ENCODE measurements at places on chromosomes 1 and 21. TPM values are rescaled to one million over a fixed set of nuclear protein-coding genes. Genes with fewer than 3 reads are reported as not detected.

The DTL gene
- 2.0 TPM for total RNA-seq

The TRIM58 gene
- total RNA-seq, result 0.50 TPM

GRCh38 chr21:29194342-29194741 is 63.9 kb downstream of the MAP3K7CL start:
- H3K27ac ChIP-seq, result no peak overlapping the region
- no peak overlapping the region for H3K4me3 ChIP-seq
- no peaks in the 10 kb centered on the region for H3K4me1 ChIP-seq
- DNase-seq, result no peak
- H3K27me3 ChIP-seq, result no peaks in the 10 kb centered on the region

GRCh38 chr1:70431317-70431716 is 20.2 kb downstream of the CTH start:
- H3K4me3 ChIP-seq, result no peak overlapping the region
- no peaks in the 10 kb centered on the region for H3K4me1 ChIP-seq
- no peak overlapping the region for H3K27ac ChIP-seq
- DNase-seq, result no peak
- H3K36me3 ChIP-seq, result peaks cover 3% of the 10 kb centered on the region

DNA sequence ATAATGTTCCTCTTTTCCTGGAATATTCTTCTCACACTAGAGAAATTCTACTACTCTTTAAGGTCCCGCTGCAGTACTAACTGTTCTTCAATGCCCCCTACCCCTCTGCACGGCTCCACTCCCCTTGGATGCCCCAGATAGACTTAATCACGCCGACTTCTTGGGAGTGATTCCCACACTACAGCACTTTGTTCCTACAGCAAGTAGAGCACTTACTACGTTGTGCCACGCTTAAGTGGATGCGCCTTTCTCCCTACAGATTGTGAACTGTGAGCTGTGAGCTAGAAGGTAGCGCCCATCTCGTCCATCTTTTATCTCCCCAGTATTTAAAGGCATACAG is 2.2 kb downstream of the ZNF436 start:
- H3K4me1 ChIP-seq, result peaks cover 31% of the 10 kb centered on the region
- H3K27ac ChIP-seq, result peak overlapping the region; percentile 100
- peak overlapping the region; percentile 86 for H3K4me3 ChIP-seq
- H3K36me3 ChIP-seq, result peaks cover 9% of the 10 kb centered on the region

GRCh38 chr21:18138507-18138906 is 106.1 kb upstream of the CHODL start:
- H3K36me3 ChIP-seq, result no peaks in the 10 kb centered on the region
- DNase-seq, result no peak
- H3K4me1 ChIP-seq, result no peaks in the 10 kb centered on the region

DNA sequence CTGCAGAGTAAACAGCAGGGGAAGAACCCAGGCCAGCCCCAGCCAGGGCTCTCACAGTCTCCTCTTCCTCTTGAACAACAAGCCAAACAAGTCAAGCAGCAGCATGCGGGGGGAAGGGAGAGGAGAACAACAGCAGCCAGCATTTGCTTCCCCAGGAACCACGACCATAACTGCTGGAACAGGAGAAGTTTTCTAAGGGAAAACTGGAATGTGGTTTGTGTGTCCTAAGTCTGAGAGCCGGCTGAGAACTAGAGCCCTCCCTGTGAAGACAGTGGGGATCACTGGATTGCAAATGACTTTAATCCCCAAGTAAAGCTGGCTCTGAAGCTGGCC is 48.2 kb downstream of the COQ8A start:
- H3K36me3 ChIP-seq, result peaks cover 24% of the 10 kb centered on the region
- H3K27me3 ChIP-seq, result no peaks in the 10 kb centered on the region
- H3K4me1 ChIP-seq, result peaks cover 16% of the 10 kb centered on the region

DNA sequence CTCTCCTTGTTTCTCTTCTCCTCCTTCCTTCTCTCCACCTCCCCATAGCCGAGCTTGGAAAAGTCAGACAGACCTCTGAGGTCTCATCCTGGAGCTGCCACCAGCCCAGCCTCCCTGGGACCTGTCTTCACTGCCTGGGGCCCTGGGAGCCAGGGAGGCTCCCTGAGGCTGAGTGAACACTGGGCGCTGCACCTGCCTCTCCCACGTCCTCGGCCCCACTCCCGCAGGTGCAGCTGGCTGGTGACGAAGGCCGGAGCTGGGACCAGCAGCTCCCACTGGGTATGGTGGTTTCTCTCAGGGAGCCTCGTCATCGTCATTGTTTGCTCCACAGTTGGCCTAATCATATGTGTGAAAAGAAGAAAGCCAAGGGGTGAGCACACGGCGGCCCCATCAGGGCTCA is 5.3 kb downstream of the TNFRSF14 start:
- no peak overlapping the region for H3K27ac ChIP-seq
- no peaks in the 10 kb centered on the region for H3K27me3 ChIP-seq
- no peak for DNase-seq
- H3K36me3 ChIP-seq, result no peaks in the 10 kb centered on the region
- peaks cover 15% of the 10 kb centered on the region for H3K4me1 ChIP-seq

The HFM1 gene
- 1.2 TPM for total RNA-seq

DNA sequence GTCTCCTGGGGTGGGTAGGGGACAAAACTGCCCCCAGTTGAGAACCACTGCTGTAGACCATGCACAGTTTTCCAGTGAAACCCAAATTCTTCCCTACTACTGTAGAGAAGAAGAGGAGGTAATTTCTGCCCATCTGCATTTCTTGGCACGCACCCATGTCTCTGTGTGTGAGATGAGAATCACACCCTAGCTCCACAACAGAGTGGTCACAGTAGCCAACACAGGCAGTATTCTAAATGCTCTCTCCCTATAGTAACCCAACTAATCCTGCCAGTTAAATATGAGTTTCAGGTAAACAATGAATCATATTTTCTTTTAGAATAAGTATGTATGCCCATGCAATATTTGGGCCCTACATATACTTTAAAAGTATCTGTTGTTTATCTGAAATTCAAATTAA is 1.2 kb upstream of the CAPN2 start:
- H3K4me1 ChIP-seq, result no peaks in the 10 kb centered on the region
- H3K27me3 ChIP-seq, result no peaks in the 10 kb centered on the region
- no peak overlapping the region for H3K4me3 ChIP-seq
- DNase-seq, result no peak
- no peaks in the 10 kb centered on the region for H3K36me3 ChIP-seq
- H3K27ac ChIP-seq, result no peak overlapping the region

DNA sequence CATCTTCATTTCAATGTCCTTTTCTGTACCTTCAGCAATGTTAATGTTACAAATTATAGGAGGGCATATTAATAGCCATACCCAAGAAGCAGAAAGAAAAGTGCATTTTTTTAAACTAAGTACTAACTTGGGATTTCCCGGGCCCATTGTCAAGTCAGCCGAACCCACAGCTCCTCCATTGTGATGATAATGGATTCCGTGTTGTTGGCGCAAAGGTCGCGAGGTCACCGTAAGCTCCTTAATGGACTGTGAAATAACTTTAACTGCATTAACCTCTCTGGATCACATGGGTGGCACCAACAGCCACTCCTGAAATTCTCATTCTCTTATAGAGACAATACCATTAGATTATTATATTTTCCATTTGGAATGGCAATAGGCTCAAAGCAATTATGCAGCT is 250.6 kb upstream of the RRP15 start:
- H3K4me3 ChIP-seq, result no peak overlapping the region
- no peaks in the 10 kb centered on the region for H3K36me3 ChIP-seq
- no peaks in the 10 kb centered on the region for H3K4me1 ChIP-seq
- H3K27me3 ChIP-seq, result peaks cover 3% of the 10 kb centered on the region

The PTPRU gene
- 53.6 TPM for total RNA-seq

DNA sequence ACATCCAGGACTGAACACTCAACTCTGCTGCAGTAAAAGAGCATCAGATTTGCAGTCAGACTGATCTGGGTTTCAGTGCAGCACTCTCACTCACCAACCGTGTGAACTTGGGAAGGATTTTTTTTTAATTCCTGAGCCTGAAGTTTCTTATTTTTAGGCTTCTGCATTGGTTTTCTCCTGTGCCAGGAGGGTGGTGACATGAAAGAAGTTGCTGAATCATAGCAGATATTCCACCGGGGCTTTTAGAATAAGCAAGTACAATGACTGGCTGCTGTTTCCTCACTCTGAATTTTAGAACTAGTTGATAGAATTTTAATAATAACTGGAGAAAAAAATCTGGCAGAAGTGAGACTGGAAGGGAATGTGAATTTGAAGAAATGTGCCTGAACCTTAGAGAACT is 11.6 kb downstream of the ADAM30 start:
- no peak overlapping the region for H3K4me3 ChIP-seq
- H3K36me3 ChIP-seq, result no peaks in the 10 kb centered on the region
- DNase-seq, result no peak

DNA sequence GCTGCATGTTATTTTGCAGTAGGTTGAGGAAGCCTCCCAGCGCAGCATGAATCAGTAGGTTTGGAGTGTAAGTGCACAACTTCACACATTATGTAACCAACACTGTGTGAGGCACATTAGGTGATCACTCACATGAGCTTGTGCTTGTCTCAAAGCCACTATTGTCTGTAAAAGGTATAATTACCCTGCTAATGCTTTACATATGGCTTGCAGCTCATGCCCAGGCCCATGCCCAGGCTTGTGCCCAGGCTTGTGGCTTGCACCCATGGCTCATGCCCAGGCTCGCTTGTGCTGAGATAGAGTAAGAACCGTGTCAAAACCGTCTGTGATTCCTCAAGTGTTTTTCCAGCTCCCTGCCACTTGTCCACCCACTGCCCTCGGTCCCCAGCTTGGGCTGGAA is 596.3 kb downstream of the LTN1 start:
- H3K4me3 ChIP-seq, result no peak overlapping the region
- no peaks in the 10 kb centered on the region for H3K36me3 ChIP-seq
- H3K27ac ChIP-seq, result no peak overlapping the region
- no peaks in the 10 kb centered on the region for H3K27me3 ChIP-seq

- no peaks in the 10 kb centered on the region for H3K27me3 ChIP-seq
- H3K27ac ChIP-seq, result peak overlapping the region; percentile 68
- no peak overlapping the region for H3K4me3 ChIP-seq
- H3K4me1 ChIP-seq, result peaks cover 22% of the 10 kb centered on the region
- no peak for DNase-seq
These were observed 79.2 kb downstream of the MAN1C1 start for GRCh38 chr1:25695771-25696311.

DNA sequence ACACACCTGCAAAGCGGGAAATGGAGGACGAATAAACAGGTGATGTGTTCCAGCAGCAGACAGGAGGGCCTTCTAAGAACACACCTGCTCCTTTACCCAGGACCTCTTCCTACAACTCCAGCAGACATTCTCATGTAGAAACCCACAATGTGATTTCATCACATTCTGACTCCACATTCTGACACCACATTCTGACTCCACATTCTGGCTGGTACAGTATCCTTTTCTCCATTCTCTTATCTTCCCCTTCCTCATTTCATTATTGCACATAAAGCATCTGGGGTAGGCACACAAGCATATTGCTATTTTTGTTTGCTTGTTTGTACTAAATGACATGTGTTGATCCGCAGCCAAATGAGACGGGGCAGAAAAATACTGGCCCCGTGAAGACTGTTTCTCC is 3.6 kb upstream of the ZNF124 start:
- H3K27me3 ChIP-seq, result no peaks in the 10 kb centered on the region
- H3K4me1 ChIP-seq, result no peaks in the 10 kb centered on the region
- H3K36me3 ChIP-seq, result no peaks in the 10 kb centered on the region
- no peak overlapping the region for H3K27ac ChIP-seq

GRCh38 chr1:199859491-199859933 is 168.0 kb upstream of the NR5A2 start:
- no peak for DNase-seq
- no peaks in the 10 kb centered on the region for H3K4me1 ChIP-seq
- no peak overlapping the region for H3K4me3 ChIP-seq
- no peak overlapping the region for H3K27ac ChIP-seq

GRCh38 chr1:53183095-53183990 is 13.3 kb upstream of the CPT2 start:
- no peak overlapping the region for H3K27ac ChIP-seq
- no peak for DNase-seq
- H3K36me3 ChIP-seq, result no peaks in the 10 kb centered on the region
- no peak overlapping the region for H3K4me3 ChIP-seq
- H3K4me1 ChIP-seq, result peaks cover 3% of the 10 kb centered on the region

DNA sequence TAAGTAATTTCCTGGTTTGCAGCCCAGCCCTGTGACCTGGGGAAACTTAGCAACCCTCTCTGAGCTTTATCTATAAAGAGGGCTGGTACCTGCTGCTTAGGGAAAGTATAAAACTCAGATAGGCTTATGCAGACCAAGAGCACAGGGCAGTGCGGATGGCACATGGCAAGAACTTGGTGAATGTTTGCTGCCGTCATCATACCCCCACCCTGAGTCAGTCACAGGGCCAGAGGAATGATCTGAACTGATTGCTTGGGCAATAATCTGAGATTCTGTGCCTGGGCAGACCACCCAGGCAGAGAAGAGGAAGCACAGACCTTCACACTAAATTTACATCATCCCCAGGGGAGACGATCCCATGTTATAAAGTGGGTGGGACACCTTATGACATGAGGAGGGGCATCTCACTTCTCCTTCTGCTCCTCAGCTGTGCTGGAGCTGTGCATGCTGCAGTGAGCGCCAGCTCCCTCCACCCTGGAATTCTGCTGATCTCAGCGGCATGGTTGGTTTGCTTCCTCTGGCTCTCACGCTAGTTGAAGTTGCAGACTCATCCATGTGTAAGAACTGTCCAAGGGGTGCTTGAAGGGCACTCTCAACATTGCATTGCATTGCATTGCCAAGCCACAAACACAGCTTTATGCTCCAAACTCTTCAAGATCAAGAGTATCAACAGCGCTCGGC is 197.1 kb downstream of the AJAP1 start:
- no peak overlapping the region for H3K4me3 ChIP-seq
- no peaks in the 10 kb centered on the region for H3K27me3 ChIP-seq
- peaks cover 14% of the 10 kb centered on the region for H3K4me1 ChIP-seq
- DNase-seq, result peak; percentile 44
- H3K27ac ChIP-seq, result no peak overlapping the region

The FCER1G gene
- total RNA-seq, result 43.4 TPM

DNA sequence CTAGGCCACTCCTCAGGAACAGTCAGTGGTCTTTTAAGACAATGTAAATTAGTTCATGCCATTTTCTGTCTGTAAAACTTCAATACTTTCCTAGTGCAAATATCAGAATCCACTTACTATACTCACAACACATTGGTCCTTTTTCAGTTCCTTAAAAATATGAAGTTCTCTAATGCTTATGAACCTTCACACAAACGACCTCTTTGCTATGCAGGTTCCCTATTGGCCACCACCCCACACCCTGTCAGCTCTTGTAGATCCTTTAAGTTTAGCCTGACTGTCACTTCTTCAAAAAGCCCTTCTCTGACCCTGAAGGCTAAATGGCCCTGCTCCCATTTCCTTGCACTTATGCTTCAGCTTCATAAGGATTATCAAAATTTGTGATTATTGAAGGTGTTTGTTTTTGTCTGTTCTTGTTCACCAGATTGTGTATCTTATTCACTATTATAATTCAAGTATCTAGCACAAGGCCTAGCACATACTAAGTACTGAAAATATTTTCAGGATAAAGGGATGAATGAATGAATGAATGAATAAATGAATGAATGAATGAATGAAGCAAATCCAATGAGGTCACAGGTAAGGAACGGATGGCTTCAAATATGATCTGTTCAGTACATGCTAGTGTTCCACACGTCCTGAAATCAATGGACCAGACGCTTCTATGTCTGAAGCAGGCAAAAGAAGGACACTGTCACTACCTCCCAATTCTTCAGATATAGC is 373.9 kb downstream of the VAV3 start:
- H3K4me3 ChIP-seq, result no peak overlapping the region
- no peak overlapping the region for H3K27ac ChIP-seq
- H3K27me3 ChIP-seq, result no peaks in the 10 kb centered on the region
- H3K36me3 ChIP-seq, result no peaks in the 10 kb centered on the region
- H3K4me1 ChIP-seq, result no peaks in the 10 kb centered on the region

- no peak overlapping the region for H3K27ac ChIP-seq
- H3K4me3 ChIP-seq, result no peak overlapping the region
- H3K27me3 ChIP-seq, result no peaks in the 10 kb centered on the region
These were observed 171.3 kb upstream of the AJAP1 start for GRCh38 chr1:4483021-4483625.

GRCh38 chr1:73167009-73167657 is 884.8 kb upstream of the NEGR1 start:
- H3K27ac ChIP-seq, result no peak overlapping the region
- no peaks in the 10 kb centered on the region for H3K36me3 ChIP-seq
- DNase-seq, result no peak
- H3K4me3 ChIP-seq, result no peak overlapping the region
